Calu3 (cell line): ENCODE measurements at places on chromosomes 12 and 14.

GRCh38 chr14:53766106-53766505 lies 190.5 kb downstream of the BMP4 start:
- no peak for DNase-seq

- no peak for DNase-seq
These were observed 1.5 kb downstream of the PACS2 start for GRCh38 chr14:105315941-105316576.

GRCh38 chr14:78758333-78758732 lies 588.2 kb downstream of the NRXN3 start:
- DNase-seq = peak; percentile 35

DNA sequence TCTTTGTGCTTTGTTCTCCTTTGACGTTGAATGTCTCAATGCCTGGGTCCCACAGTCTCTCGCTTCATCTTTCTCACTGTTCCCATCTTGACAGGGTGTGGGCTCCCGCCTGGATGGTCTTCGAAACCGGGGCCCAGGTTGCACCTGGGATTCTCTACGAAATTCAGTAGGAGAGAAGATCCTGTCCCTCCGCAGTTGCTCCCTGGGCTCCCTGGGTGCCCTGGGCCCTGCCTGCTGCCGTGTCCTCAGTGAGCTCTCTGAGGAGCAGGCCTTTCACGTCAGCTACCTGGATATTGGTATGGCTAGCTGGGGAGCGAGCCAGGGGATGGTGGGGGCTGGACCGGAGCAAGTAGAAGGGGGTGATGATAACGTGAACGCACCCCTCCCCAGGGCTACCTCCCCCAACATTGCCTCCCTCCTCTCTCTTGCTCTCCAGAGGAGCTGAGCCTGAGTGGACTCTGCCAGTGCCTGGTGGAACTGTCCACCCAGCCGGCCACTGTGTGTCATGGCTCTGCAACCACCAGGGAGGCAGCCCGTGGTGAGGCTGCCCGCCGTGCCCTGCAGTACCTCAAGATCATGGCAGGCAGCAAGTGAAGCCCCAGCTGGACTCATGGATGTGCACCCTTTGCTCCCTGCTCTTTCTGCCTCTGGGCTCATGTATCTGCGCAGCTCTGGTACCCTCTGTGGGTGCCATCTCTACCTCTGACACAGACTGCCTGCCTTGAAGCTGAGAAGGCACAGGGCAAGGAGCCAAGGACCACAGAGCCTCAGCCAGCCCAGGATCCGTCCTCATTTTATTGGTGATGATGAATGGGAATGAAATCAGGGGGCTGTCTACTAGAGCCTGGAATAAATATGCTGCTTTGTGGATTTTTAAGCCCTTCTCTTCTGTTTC lies 1.5 kb downstream of the NPFF start:
- no peak for DNase-seq

DNA sequence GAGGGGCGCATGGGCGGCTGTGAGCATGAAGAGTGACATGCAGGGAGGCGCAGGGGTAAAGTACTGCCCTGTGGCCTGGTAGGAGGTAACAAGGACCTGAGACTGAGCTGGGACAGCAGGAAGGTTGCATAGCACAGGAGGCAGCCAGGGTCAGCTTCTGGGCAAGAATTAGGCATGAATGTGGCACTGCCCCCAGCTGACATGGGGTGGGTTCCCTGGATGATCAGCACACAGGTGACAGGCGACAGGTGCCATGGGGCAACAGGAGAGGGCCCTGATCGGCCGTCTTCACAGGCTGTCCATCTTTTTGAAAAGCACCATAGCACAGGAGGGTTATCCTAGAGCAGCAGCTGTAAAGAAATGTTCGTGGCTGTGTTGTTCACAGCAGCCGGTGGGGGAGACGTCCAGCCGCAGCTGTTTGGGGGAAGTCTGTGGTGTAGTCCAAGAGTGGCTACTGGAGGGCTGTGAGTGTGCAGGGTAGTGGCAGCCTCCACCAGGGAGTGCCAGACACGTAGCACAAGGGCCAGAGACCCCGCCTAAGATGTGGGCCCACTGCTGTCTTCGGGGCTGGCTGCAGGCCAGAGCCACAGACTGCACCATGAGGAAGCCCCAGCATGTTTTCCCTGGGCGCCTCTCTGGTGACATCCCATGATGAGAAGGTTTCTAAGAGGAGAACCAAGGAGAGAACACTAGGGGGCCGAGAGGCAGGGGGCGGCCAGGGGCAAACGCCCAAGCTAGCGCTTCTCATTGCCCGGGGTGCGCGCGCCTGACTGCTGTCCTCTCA lies 8.4 kb downstream of the CLBA1 start:
- no peak for DNase-seq

DNA sequence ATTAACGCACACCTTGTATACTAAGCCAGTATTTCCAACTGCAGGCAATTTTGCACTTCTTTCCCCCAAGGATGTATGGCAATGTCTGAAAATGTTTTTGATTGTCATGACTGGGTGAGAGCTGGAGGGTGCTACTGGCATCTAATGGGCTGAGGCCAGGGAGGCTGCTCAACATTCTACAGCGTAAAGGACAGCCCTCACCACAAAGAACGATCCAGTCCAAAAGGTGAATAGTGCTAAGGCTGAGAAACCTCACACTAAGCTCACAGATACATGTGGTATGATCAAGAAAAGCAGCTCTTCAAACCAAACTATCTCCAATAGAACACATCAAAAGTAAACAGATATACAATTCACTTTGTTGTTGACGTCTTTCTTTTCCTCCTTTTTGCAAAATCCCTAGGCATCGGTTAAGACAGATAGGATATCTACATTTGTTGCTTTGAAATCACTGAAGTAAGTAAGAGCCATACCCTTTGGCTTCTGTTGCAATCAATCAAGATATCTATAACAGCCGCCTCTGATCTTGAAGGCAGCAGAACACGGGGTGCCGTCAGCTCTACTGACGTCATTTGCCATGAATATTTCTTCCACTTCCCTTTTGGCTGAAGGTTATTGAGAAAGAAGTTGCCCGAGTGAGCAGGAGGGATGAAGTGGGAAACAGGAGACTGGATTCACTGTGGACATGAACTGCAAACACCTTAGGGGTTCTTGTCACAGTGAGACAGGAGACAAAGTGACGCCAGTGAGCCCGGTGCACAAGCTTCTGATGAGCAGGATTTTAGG lies 218.3 kb downstream of the FOXN3 start:
- DNase-seq = no peak

DNA sequence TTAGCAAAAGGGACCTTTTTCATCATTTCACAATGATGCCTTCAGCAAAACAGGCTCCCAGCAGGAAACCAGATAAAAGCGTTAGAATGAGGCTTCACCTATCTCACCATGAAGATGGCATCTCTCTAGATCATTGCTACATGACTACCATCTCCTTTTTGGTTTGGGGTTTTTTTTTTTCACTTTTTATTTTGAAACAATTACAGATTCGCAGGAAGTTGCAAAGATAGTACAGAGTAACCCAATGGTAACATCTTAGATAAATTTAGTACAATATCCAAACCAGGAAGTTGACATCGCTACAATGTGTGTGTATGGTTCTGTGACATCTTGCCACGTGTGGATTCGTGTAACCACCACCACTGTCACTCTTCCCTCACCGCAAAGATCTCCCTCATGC lies 22.3 kb upstream of the PWP1 start:
- no peak for DNase-seq

- DNase-seq = no peak
These were observed 197.9 kb downstream of the SUDS3 start for GRCh38 chr12:118574288-118574687.

DNA sequence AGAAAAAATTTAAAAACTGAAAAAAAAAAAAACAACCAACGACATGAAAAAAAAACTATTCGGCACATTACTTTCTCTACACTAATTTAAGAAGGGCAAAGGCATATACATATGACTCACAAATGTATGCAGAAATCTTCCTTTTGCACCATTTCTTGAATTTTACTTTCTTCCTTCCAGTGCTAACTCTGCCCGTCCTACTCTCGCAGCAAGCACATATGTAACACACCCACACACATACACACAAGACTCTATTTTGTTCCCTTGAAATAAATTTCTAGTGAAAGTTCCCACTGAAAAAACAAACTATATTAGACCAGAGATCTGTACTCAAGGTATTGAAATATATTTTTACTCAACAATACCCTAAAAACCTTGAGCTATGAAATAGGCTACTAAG lies 14.6 kb downstream of the BTG1 start:
- no peak for DNase-seq

GRCh38 chr12:2292560-2292959 lies 239.8 kb downstream of the CACNA1C start:
- no peak for DNase-seq

DNA sequence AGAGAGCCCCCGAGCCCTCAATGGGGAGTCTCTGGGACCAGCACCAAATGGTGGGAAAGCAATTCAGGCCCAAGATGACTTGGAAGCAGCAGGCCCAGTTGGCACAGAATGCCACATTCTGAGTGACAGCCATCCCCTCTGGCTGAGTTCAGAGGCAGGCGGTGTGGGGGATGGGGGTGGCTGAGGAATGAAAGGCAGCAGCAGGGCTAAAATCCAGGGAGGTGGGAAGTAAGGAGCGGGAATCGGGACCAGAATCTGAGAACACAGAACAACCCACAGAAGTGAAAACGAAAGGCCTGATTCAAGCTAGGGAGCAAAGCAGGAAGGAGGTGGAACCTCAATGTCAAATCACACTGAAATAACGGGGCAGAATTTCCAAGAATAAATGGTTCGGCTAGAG lies 171.2 kb downstream of the CALM1 start:
- DNase-seq = no peak

- DNase-seq = no peak
These were observed 282.5 kb upstream of the AMIGO2 start for GRCh38 chr12:47362126-47362705.

DNA sequence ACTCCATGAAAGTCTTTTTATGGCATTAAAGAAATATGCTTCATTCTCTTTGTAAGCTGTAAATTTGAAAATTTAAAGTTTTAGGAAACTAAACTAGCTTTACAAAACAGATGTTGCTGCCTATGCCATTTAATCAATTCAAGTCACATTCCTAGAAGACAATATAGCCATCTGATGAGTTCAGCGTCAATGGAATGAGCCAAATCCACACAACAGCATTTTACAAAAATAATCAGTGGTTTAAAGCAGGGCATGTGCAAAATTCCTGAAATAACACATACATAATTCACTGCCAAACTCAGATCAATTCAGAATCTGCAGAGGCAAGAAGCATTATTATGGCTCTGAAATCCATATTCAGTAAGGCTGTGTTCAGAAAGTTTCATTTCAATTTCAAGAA lies 75.6 kb downstream of the MED13L start:
- no peak for DNase-seq

GRCh38 chr12:24139035-24139434 lies 189.6 kb upstream of the SOX5 start:
- no peak for DNase-seq

GRCh38 chr12:15839041-15839440 lies 43.1 kb upstream of the STRAP start:
- no peak for DNase-seq

- no peak for DNase-seq
These were observed 10.1 kb upstream of the NR2C1 start for GRCh38 chr12:95083471-95083870.

- DNase-seq = no peak
These were observed 84.1 kb downstream of the PPP1R12A start for GRCh38 chr12:79850610-79851299.

DNA sequence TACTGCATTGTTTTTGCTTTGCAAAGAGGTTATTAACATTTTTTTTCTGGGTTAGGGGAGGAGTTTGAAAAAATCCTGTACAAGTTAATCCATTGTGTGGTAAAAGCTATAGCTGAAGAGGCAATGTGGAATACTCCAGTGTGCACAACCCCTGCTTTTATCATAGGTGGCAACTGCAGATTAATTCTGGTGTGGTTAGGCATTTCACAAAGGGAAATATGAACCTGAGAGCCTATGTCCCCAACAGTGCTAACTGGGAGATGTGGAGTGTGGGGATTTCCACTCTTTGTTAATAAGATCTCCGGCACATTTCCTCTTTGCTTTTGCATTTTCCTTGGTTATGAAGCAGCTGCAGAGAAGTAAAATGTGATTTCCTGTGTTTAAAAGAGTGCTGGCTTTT lies 33.6 kb downstream of the PRORP start:
- DNase-seq = peak; percentile 8

DNA sequence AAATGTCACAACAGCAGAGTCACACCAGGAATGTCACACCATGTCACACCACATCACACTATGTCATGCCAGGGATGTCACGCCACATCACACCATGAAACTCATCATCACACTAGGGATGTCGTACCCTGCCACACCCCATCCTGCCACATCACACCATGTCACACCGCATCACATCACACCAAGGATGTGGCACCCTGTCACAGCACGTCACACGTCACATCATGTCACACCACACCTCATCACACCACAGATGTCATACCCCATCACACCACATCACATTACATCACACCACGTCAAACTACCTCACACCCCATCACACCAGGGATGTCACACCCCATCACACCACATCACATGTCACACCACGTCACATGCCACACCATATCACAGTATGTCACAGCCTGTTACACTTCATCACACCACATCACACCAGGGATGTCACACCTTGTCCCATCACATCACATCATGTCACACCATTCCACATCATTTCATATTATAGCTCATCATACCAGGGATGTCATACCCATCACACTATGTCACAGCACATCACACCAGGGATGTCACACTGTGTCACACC lies 90.9 kb downstream of the TMEM121 start:
- no peak for DNase-seq

DNA sequence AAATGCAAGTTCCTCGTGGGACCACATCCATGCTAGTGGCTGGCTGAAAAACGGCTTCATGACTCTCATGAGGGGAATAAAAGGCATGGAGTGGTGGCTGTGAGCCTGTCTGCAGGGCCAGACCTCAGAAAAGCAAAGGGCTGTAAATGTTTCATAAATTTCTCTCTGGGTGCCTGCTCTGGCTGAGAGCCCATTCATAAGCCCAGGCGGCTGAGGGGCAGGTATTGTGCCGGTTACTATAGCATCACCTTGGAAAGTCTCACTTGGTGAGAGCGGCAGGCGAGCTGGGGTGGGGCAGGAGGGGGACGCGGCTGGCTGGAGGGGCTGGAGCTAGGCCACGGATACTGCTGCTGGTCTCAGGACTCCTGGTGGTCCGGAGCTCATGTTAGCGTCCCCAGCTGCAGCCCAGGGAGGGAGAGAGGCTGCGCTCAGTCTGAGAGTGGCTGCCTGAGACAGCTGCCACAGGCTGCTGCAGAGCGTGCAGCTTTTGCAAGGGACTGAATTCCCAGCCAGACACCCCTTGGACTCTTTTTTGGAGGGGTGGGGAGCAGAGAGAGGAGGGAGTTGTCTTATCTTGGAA lies at the start of gene SLC17A8:
Gene SLC17A8 (plus strand): TSS at position 431 of the 580 bp plus-strand sequence. CDS start 318 bp downstream, outside the sequence.
- no peak for DNase-seq

DNA sequence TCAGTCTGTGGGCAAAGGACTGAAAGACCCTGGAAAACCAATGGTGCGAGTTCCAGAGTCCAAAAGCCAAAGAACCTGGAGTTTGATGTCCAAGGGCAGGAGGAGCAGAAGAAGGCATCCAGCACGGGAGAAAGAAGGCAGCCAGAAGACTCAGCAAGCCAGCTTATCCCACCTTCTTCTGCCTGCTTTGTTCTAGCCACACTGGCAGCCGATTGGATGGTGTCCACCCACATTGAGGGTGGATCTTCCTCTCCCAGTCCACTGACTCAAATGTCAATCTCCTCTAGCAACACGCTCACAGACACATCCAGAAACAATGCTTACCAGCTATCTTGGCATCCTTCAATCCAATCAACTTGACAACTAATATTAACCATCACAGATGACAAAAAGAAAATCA lies 57.2 kb upstream of the CAPRIN2 start:
- no peak for DNase-seq

GRCh38 chr12:116153113-116153512 lies 124.4 kb downstream of the MED13L start:
- DNase-seq = no peak
